ENCODE measurements at places on chromosomes 4 and X.

DNA sequence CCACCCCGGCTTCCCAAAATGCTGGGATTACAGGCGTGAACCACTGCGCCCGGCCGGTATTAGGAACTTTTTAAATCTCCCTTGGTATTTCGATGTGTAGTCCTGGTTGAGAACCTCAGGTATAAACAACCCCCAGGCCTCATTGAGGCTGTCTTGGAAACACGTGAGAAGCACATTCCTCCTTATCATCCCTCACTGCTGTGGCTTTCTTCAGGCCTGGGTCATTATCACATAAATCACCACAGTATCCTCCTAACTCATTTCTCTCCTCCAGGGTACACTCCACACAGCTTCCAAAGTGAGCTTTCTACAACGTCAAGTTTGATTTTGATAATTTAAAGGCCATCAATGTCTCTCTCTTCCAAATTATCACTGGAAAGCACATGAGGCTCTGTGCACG, 198.2 kb downstream of the DCHS2 start:
- no peak for DNase-seq

DNA sequence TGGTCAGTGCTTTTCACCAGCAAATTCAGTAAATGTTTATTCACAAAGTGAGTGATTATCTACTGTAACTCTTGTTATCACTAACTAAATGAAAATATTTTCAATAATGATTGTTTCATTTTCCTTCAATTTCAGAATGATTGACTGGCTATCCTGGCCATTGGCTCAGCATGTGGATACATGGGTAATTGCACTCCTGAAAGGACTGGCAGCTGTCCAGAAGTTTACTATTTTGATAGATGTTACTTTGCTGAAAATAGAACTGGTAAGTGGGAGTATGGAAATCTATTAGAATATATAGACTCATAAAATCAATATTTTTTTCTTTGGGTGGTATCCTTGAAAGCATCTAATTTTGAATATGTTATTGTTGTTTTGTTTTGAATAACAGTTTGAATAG, 10.9 kb downstream of the USP38 start:
- DNase-seq: no peak

DNA sequence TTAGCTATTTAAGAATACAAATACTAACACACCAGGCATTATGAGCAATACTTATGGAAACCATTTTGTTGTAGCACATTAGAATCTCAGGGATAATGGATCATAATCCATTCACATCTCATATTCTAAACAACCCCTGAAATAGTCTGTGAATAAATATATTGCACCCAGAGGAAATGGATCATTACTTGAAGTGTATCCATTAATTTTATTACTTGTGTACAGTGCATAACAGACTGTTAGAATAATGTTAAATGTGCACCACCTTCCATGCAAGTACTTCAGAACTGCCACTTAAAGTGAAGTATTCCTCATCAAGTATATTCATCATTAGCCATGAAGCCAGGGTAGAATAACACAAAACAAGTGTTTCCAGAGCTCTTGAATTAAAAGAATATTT, 715.5 kb downstream of the DMD start:
- no peak for DNase-seq

DNA sequence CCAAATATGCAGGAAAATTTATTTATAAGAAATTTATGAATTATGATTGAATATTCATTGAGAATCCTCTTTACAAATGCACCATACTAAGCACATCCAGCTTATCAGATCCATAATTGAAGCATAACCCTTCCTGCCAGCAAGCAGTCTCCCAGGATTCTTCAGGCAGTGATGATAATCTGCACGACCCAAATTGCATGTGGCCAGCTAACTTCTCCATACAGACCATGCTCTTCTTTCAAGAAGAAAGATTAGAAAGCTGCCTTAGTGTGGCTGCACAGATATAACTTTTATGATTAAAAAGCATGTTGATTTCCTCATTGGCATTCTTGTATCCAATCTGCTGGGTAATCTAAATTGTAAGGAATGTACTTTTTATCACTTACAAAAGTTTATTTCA, 3.3 kb upstream of the CBR4 start:
- no peak for DNase-seq
